ENCODE measurements at places on chromosomes 5 and 9. TPM values are rescaled to one million over a fixed set of nuclear protein-coding genes. Genes with fewer than 3 reads are reported as not detected.
A peak's percentile ranks its signal among the peaks of the same experiment; 100 is the strongest.

DNA sequence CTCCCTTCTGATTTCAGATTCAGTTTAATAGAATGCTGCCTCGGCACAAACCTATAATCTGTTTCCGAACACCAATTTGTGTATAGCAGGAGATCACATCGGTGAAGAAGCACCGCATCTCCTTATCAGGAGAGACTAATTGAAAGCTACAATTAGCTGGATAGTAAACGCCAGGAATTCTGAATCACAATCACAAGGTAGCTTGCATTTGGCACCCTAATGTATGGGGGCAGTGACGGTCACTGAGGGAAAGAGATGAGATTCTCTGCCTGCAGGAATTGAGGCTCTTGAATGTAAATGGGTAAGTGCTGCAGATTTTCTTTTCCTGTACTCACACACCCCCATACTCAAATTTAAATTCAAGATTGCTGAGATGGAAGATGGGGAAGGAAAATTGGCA is 373.6 kb upstream of the ZNF608 start:
- no peak for DNase-seq

GRCh38 chr9:33153666-33154065 is 13.5 kb downstream of the B4GALT1 start:
- no peak for DNase-seq

DNA sequence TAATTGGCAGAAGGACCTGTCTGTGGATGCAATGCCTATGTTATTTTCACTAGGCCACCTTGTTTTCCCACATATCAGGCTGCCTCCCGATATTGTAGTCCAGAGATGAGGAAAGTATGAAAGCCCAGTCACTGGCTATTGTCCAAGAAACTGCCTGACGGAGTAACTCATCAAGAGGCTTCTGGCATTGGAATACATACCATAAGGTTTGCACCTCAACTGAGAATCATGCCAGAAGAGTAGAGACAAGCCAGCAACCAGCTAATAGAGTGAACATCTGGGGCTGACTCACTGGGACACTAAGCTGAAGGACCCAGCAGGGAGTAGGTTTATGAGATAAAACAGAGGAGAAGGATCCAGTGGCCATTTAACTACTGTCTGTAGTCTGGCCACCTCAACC is 137.2 kb upstream of the FST start:
- DNase-seq: no peak

DNA sequence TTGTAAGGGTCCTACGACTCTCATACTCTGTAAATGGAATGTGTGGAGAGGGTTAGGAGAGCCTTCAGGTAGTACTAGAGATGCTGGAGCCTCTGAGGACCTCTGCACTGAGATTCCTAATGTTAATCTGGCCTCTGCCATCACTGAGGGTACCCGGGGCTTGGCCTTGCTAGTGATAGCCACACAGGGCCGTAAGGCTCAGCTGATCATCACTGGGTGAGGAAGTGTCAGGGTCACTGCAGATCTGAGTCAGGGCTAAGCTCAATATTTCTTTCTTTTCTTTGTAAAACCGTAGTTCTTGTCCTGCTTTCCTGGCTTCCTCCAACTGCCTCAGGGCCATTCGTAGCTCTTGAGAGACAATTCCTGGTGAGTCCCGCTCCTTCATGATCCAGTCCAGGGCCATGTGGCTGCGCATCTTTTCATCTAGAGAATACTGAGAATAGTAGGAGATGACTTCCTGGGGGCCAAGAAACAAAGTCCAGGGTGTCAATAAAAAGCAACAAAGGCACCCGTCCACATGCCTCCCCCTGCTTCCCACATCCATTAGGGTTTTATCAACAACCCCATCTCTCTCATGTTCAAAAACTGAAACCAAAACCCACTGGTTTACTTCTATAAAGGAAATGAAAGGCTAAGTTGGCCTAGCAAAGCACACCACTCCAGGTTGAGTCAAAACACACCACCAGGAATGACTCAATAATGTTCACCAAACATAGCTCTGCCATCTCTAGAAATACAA is 47.7 kb downstream of the LIX1 start:
- DNase-seq: peak; percentile 57

- no peak for DNase-seq
Measured at GRCh38 chr9:110141227-110141793, 66.6 kb downstream of the C9orf152 start.

The PAEP gene
- not detected for total RNA-seq

The SURF6 gene
- 20.1 TPM for total RNA-seq

The SLC25A48 gene
- total RNA-seq: not detected

The DDX4 gene
- 0.61 TPM for total RNA-seq

The PCDHGB6 gene
- not detected for total RNA-seq

DNA sequence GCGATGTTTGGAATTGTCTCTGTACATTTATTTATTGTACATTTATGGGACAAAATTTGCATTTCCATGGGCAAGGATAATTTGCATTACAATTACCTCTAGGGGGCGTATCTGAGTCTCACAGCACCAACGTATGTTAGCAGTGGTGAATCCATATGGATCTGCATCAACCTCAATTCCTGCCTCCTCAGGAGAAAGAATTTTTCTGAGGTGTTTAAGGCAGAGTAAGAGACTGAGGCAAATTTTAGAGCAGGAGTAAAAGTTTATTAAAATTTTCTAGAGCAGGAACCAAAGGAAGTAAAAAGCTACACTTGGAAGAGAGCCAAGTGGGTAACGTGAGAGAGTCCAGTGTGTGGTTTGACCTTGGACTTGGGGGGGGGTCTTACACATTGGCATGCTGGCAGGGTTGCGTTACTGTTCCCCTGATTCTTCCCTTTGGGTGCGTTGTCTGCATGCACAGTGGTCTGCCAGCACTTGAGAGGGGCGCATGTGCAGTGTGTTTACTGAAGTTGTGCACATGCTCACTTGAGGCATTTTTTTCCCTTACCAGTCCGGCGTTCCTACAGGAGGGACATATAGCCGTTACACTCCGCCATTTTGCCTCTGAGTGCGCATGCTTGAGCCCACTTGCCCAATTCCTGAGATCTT is 21.0 kb upstream of the RAB14 start:
- DNase-seq: no peak

DNA sequence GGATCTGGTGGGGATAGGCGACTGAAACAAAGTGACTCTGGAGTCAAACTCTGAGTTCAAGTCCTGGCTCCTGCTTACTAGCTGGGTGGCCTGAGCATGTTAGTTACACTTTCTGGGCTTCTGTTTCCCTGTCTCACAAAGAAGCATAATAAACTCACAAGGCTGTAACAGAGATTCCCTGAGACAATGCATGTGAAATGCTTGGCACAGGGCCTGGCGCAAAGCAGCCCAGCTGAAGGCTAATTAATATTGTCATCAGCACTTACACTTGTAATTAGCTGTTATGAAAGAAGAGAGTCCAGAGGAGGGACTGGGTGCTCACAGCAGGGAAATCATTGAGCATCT is 64.1 kb upstream of the SPOCK1 start:
- no peak for DNase-seq

The COL15A1 gene
- total RNA-seq: 0.37 TPM

DNA sequence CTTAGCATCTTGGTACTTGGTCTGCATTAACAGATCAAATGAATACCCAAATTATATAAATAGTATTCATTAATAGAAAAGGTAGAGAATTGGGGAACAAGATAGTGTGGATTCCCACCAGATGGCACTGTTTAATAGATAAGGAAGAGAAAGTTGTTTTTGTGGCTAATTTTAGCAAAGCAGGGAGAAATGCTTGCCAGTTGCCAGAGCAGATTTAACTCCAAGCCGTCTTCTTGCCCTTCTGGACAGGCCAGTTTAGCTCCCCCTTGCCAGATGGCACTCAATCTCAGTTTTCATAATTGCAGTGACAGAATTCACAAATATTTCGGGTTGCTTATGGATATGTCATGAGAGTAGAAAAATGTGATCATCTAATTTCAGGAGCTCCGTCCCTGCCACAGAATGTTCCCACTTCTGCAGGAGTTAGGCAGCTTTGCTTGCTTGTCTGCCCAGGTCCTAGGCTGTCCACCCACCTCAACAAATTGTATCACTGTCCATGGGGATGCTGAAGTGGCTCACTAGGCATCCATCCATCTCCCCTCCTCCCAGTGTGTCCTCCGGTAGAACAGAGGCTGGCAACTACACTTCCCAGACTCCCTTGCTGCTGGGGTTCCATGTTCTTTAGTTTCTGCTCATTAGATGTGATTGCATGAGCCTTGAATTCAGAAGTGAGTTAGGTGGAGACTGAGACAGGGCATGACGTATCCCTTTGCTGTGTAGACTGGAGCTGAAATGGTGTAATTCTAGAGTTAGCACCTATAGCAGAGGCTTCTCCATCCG is 11.8 kb upstream of the HEXB start:
- DNase-seq: no peak

The PRELID2 gene
- 1.2 TPM for total RNA-seq

DNA sequence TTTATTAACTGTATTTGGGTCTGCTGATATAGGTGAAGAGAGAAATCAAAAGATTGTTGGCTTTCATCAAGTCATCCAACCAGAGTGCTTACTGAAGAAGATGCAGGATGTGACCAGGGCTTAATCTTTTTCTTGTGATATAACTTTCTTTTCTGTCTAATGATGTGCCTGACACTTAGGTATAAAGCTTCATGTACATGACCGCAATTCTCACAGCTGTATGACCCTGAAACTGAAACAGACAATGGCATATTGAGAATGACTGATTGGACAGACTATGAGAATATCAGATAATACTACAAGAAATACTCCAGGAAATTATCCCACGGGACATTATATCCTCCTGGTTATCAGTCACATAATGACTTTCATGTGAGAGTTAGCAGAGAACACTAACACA is 32.5 kb upstream of the FAM174A start:
- no peak for DNase-seq

- no peak for DNase-seq
Measured at GRCh38 chr5:20229303-20230005, 241.5 kb upstream of the CDH18 start.

The ZNF354B gene
- 12.4 TPM for total RNA-seq

The LRRC19 gene
- not detected for total RNA-seq

GRCh38 chr5:134275822-134276221 is 49.9 kb upstream of the PPP2CA start:
- DNase-seq: no peak

DNA sequence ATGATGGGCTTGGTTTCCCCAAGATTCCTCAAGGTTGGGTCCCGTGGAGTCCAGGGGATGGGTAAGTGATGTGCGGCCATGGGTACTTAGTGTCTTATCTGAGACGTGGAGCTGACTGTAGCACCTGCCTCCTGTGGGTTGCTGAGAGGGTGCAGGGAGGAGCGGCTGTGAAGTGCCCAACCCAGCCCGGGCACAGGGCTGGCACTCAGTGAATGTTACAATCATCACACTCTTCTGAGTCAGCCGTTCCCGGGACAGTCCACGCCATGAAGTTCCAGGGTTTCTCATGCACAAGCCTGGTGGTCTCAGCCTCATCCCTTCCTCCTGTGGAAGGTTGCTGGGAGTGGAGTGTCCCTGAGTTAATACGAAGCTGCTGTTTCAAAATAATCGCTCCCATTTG is 29.1 kb downstream of the NTNG2 start:
- no peak for DNase-seq

The CTXN3 gene
- not detected for total RNA-seq

GRCh38 chr5:80860924-80861613 is 99.1 kb upstream of the RASGRF2 start:
- no peak for DNase-seq

The PCDHGA12 gene
- total RNA-seq: not detected

- DNase-seq: no peak
Measured at GRCh38 chr5:72996632-72997031, 40.8 kb downstream of the FCHO2 start.

DNA sequence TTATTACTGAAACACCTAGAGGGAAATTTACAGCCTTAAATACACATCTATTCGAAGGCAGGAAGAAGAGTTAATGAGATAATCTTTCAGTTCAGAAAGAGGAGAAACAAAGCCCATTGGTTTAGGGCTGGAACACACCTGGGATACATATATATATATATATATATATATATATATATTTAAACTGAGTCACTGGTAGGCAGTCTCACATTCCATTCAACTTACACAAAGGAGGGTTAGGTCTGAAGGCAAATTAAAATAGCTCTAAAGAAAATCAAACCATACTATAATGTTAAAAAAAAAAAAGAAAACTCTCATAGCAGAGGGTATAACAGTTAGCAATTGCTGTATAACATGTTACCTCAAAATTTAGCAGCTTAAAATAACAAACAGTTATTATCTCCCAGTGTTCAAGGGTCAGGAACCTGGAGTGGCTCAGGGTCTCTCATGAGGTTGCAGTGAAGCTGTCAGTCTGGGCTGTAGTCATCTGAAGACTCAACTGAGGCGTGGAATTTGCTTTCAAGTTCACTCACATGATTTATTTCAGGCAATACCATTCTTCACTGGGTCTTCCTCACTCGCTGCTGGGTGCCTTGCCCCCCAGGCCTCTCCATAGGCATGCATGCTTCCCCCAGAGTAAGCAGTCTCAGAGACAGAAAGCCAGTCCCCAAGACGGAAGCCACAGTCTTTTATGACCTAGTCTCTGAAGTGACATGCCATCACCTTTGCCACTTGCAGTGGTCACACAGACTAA is 332.8 kb downstream of the NSG2 start:
- no peak for DNase-seq

DNA sequence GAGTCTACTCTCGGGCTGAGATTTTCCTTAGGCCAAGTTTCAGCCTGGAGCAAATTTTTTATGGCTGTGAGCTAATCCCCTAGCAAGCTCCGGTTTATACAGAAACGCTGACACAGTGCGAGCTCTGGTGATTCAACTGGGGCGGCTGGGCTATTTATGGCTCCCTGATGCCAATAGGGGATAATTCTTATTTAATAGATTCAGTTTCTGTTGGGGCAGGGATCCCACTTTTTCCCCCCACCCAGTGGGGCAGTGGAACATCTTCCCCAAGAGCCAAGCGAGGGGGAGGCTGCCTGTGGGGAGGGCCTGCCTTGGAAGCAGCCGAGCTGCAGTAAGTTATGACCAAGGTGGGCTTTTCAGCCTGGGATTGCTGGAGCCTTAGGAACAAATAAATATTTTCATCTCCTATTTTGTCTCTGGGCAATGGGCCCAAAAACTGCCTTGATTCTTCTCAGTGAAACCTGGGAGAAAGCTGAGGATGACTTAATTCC is 129.1 kb downstream of the MACROH2A1 start:
- DNase-seq: no peak

- DNase-seq: no peak
Measured at GRCh38 chr9:125948887-125949596, 201.9 kb downstream of the PBX3 start.

The IL31RA gene
- not detected for total RNA-seq

DNA sequence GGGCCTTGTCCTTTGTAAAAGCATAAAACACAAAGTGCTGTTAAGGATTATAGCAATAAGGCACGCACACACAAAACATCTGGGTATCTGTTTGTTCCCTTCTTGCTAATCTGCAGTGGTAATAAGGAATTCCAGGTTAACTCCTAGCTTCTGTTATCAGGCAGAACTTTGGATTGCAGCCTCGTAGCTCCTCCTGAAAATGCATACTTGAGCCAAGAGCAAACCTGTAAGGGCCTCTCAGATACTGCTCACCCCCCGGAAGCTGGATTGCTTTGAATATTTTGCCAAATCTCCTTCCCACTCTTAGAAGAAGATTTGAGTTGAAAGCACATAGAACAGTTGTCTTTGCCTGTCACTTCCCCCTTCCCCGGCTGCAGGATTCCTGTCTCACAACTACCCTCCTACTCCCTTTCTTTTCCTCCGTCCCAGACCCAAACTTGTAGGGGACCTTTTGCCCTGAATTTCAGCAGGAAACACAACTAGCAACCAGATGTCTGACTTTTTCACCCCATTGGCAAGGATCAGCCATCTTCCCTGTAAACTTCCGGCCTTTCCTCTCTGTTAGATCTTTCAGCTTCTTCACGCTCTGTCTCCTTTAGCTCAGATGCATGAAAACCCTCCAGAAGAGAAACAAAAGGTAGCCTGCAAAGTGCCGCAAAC is 28.2 kb upstream of the SMAD5 start:
- DNase-seq: no peak

The TRPM3 gene
- not detected for total RNA-seq

Measured in activated CD8-positive, alpha-beta T cell treated with anti-CD3 and anti-CD28 coated beads, Interleukin-2, amount 10 ng/mL, durations not matched to agents 7 days and 5 days (primary cell).